ENCODE measurements at places on chromosomes 1 and 21.

GRCh38 chr1:63790989-63791388 lies 17.2 kb downstream of the ROR1 start:
- no peak for DNase-seq

GRCh38 chr1:31387612-31388011 lies 14.7 kb upstream of the FABP3 start:
- no peak for DNase-seq

GRCh38 chr1:203017692-203018091 lies 8.6 kb upstream of the PPFIA4 start:
- no peak for DNase-seq

- DNase-seq = no peak
Measured at GRCh38 chr1:22237433-22238093, 94.7 kb upstream of the WNT4 start.

DNA sequence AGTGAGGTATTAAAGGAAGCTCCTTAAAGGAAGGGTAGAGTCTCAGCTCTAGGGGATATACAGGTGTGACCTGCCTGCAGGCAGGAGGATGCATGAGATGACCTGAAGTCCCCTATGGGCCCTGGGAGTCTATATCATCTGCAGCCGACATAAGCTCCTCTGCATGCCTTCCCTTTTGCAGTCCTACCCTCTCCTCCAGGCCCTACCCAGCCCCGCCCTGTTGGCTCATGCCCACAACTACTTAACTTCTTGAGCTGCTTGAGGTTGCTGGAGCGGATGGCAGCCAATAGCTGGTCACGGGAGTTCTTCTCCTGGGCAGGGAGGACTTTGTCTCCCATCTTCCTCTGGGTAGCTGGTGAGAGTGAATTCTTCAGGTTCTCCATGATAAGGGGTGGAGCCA lies 10.3 kb downstream of the SHISA4 start:
- no peak for DNase-seq

- no peak for DNase-seq
Measured at GRCh38 chr1:63907051-63907450, 133.2 kb downstream of the ROR1 start.

GRCh38 chr1:59411147-59411546 lies 114.3 kb downstream of the FGGY start:
- DNase-seq = no peak

GRCh38 chr1:100578201-100578600 lies 40.3 kb downstream of the GPR88 start:
- DNase-seq = no peak

- no peak for DNase-seq
Measured at GRCh38 chr21:35427320-35428000, 378.4 kb upstream of the RUNX1 start.

Measured in OCI-M1 (cell line).